Dermis microvascular lymphatic vessel endothelial cell (primary cell): ENCODE measurements at places on chromosomes 3 and 15. TPM values are rescaled to one million over a fixed set of nuclear protein-coding genes. Genes with fewer than 3 reads are reported as not detected.
A peak's percentile ranks its signal among the peaks of the same experiment; 100 is the strongest.

- no peak for DNase-seq
Observed at GRCh38 chr3:84547207-84547606, 411.6 kb upstream of the CADM2 start.

DNA sequence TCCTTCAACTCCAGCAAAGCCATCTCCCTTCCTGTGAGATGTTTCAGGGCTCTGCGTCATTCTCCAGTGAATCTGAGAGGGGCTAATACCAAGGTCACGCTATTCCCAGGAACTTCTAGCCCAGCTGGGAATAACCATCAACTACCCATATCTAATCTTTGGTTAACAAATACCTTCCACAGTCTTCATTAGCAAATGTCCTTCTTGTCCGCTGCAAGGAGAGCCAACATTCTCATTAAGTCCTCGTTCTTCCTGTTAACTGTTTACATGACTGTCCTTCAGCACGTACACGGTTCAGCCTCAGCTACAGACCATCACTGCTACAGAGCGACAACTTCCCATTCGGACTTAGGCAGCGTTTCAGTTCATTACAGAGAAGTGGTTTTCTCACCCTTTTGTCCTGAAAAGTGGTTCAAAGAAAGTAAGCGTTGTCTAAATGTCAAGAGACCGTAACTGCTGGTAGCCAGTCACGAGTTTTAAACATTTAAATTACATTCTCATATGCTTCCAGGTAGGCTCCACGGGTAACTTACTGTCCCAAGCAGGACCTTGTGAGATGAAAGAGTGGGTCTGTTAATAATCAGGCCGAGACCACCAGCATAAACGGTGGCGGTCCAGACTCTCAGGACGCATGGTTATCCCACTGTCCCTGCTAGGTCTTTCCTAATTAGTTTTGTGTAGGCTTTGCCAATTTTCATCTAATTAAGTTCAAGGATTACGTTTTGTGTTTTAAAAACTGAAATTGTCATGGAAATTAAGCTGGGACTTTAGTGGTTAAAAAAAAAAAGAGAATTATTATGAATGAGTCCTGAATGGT, 63.8 kb downstream of the CHSY1 start:
- DNase-seq = no peak

DNA sequence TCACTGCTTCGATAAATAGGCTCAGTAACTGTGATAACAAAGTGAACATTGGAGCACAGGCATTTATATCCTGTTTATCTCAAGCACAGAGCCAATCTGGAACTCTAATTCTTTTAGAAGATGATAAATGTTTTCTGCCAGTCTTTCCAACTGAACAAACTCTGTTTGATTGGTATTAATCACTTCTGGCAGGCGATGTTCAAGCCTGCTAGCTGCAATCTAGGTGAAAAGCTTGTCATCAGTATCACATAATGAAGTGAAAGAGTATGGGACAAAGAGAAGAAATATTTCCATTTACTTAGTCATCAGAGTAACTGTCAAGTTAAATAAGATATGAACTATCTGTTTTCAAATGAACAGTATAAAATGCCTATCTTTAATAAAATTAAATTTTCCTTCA, 577.3 kb downstream of the VGLL3 start:
- DNase-seq = no peak

- no peak for DNase-seq
Observed at GRCh38 chr3:71050166-71050537, 533.4 kb downstream of the FOXP1 start.

GRCh38 chr15:33292717-33293307, 18.0 kb upstream of the RYR3 start:
- peak; percentile 74 for DNase-seq

DNA sequence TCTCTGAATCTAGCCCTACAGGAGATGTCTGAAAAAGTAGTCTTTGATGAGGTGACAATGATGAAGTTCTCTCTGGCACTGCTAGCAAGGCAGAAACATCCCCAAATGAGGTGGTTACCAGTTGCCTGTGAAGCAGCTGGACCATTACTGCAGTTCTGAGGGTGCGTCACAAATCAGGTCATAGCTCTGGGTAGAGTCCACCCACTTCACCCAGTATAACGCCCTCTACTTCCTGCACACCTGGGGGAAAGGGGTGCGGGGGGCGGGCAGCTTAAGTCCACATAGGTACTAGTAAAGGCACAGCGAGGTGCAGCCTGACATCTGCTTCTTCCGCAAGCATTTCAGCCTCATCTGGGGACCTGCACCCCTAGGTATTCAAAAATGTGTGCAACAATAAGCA, 13.4 kb upstream of the SATB1 start:
- DNase-seq = no peak

- peak; percentile 61 for DNase-seq
Observed at GRCh38 chr15:73573572-73573971, 59.6 kb downstream of the NPTN start.

DNA sequence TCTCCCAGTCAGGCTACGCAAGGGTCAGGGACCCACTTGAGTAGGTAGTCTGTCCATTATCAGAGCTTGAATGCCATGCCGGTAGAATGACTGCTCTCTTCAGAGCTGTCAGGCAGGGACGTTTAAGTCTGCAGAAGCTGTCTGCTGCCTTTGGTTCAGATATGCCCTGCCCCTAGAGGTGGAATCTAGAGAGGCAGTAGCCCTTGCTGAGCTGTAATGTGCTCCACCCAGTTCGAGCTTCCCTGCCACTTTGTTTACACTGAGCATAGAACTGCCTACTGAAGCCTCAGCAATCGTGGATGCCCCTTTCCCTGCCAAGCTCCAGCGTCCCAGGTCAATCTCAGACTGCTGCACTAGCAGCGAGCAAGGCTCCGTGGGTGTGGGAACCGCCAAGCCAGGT, 57.5 kb upstream of the SETMAR start:
- DNase-seq = no peak

DNA sequence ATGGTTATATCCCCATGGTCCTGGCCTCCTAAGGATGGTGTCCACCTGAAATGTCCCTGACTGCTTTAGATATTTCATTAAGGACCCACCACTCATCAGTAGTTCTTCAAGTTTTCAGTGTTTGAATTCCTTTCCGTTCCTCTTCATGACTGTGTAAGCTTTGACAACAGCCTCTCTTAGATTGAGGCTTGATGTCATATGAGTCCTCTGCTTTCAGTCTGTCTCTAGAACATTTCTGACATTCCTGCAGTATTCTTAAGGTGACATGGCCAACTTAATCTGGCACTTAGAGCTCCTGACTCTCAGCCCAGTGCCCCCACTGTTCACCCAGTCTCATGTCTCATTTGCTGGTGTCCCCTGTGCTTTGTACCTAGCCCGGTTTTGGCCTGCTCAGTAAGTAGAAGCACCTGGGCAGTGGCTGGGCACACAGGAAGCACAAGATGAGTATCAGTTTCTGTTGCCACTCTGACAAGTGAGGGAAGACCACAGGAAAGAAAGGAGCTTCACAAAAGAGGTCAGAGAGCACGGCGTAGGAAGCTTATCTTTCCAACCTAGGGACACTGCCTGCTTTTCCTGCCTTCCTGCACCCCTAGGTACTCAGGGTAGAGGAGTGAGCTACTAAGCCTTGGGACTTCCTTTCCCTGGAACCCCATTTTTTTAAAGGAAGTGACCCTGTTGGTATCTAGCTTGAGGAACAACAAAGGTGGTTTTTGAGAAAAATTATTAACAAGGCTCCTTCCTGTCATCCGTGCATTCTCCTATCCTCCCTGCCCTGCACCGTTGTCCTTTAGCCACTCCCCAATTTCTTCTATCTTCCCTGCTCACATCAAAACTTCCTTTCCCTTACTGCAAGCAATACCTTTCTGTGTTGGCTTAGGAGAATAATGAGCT, 103.1 kb downstream of the KLHL25 start:
- DNase-seq = no peak

- no peak for DNase-seq
Observed at GRCh38 chr15:91114301-91114700, 14.2 kb downstream of the SV2B start.

The RETNLB gene
- not detected in 2 replicates for total RNA-seq

The TM4SF18 gene
- 318 and 366 TPM in 2 replicates for total RNA-seq

The MYL3 gene
- total RNA-seq = 0.13 TPM in 1 of 2 replicates, not detected in the other

The POPDC2 gene
- 0.26 and 0.76 TPM in 2 replicates for total RNA-seq

The CLDN16 gene
- total RNA-seq = not detected in 2 replicates

The C3orf62 gene
- 1.3 and 3.7 TPM in 2 replicates for total RNA-seq
